ENCODE measurements at places on chromosomes 13 and 19.

- no peak for DNase-seq
Measured at GRCh38 chr13:76527041-76527440, 359.2 kb downstream of the KCTD12 start.

GRCh38 chr19:31331536-31331935 is 17.7 kb downstream of the TSHZ3 start:
- no peak for DNase-seq

GRCh38 chr19:38073841-38074685 is 150.0 kb downstream of the DPF1 start:
- DNase-seq, result no peak

DNA sequence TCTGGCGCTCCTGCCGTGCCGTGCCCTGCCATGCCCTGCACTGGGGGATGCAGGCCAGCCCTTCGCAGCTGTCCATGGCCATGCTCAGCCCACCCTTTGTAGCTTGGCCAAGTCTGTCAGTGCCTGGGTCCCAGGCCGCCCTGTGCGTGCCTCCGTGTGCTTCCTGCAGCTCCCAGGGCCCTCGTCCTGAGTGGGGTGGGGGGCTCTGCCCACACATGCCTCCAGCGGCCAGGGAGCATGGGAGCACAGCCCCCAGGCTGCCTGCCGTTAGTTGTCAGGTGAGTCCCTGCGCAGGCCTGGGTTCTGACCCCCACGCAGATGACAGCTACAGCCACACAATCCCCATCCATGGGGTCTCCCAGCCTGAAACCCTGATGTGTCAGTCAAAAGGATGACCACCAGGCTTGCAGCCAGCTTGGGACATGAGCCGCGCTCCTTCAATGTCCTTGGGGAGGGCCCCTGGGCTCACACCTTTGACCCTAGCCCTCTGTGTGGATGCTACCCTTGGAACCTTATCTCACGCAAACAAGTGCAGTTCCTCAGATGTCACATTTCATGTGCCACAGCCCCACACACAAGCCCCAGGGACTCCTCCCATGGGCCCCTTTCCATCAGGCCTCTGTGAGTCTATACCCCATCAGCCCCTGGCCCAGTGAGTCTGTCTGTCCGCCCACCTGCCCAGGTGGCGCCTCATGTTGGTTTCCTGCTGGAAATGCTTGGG is 24.5 kb downstream of the TMED1 start:
- DNase-seq, result no peak

DNA sequence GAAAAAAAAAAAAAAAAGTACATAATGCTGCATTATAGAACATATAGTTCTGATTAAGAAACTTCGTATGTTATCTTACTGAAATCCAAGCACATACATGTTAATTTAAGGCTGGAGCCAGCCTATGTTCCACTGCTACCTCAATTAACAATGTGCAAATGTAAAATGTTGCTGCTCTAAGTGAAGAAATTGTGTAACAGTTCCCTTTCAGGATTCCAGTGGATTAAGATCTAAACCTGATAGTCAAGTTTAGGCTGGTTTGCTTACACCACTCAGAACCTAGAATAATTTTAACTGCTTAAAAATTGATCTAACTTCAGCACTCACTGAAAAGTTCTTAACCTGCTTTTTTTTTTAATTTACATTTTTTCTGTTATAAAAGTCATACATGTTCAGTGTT is 4.2 kb downstream of the VPS36 start:
- no peak for DNase-seq

DNA sequence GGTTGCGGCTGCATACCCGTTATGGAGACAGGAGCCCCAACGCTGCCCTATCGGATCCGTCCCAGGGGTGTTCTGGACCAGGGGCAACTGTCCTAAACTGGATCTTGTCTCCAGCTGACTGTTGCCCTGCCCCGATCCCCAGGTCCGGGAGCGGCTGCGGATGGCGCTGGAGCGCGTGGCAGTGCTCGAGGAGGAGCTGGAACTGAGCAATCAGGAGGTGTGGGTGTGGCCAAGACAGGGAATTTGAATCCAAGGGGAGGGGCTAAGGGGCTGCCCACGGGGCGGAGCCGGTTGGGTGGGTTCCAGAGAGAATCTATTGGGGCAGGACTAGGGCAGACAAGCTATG is 9.9 kb downstream of the PPFIA3 start:
- DNase-seq, result no peak

DNA sequence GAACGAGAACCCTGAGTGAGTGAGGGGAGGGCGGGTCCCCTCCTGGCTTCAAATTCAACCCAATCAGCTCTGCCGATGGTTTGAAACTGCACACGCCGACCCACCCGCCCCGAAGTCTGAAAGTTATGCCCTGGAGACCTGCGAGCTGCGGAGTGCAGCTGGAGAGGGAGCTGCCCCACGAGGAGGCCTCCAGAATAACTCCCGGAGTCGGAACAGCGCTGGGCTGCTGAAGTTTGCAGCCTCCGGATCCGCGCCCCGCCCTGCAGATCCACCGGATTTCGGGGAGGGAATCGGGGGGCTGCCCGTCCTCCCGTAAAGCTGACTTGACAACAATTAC is 7.0 kb downstream of the POU4F1 start:
- DNase-seq, result no peak

DNA sequence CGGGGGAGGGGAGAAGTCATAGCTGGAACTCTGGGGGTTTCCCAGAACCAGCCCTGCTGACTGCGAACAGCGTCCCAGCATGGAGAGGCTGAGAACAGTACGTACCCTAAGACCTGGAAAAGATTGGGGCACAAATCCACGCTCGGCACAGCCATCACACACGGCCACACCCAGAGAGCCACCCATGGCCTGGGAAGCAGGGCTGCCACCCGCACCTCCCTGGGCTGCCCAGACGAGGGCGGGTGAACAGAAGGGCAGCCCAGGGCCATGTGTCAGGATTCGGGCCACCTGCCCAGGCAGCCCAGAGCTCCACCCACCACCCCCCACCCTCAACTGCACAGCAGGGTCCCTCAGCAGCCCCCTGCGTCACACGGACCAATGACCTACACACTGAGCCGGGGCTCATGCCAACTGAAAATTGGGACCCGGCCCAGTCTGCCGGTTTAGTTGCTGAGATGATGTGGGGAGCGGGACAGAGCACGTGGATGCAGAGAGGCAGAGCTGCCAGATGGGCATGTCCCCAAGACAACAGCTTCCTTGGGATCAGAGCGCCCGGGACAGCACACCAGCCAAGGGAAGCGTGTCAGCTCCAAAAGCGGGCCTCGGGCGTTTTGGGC is 8.5 kb downstream of the UBXN6 start:
- no peak for DNase-seq

DNA sequence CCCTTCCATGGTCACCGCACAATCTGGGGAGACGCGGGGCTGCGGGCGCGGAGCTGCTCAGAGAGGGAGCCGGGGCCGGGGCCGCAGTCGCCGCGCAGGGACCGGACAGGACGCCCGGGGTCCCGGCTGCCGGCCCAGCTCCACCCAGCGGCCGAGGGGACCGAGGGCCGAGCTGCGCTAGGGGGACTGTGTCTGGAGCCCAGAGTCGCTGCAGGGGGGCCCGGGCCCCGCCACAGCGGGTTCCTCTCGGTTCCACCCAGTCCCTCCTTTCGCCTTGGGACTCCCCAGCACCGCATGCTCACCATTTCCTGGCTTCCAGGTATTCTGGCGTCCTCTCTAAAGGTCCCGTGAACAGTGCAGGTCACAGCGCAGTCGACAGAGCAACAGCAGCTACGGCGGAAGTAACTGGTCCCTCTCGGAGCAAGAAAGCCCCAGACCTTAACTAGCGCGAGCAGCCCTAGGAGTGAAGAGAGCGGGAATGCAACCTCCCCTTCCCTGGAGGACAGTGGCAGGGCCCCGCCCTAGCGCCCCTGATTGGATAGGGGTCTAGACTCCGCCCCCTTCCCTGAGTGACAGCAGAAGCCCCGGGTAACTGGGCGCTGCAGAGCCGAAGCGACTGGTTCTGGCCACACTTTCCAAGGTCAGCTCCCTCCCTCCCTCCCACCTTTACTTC is at the start of gene ZNF878:
Gene ZNF878, minus strand, starts transcription at position 465 of the 673 bp plus-strand sequence. Its CDS starts 160 bp downstream, at position 305.
- peak; percentile 90 for DNase-seq

DNA sequence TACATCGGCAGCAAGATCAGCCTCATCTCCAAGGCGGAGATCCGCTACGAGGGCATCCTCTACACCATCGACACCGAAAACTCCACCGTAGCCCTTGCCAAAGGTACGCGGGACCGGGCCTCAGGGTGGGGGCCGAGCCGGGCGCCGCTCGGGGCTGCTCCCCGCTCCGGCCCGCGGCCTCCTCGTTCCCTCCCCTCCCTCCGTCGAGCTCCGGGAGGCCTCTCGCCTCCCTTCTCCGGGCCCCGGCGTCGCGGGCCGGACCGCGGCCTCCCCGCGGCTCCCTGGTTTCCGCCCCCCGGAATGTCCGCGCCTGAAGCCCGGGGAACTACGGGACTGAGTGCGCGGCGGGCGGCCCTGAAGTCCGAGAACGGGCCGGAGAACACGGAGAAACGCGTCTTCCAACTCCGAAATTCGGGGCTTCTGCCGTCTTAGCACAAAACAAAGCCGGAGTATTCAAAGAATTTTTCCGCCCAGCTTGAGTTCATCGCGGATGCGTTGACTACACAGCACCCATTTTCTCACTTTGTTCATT is 423 bp downstream of the LSM14A start:
- no peak for DNase-seq

DNA sequence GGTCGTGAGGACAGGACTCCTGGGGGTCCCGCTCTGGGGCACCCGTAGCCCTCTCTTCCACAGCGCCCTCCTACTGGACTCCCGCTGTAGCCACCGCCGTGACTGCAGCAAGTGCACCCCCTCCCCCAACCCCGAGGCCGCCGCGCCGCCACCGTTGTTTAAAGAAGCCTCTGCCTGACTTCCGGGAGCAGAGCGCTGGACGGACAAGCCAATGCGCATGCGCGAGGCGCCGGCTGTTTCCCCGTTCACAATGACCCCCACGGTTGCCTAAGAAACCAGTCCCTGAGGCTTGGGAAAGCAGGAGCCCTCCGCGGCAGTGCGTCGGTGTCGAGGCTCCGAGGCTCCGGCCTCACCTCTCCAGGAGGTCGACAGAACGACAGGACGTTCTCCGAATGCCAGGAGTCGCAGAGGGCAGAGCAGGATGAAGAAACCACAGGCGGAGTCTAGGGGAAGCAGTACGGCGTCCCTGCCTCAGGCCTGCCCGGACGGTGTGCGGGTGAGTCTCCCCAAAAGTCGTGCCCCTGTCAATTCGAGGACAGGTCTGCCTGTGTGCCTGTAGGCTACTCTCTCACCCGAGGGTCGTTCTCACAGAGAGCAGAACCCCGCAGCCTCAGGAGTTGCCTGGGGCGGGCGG is 70.5 kb upstream of the ZNF420 start:
- DNase-seq, result peak; percentile 68

DNA sequence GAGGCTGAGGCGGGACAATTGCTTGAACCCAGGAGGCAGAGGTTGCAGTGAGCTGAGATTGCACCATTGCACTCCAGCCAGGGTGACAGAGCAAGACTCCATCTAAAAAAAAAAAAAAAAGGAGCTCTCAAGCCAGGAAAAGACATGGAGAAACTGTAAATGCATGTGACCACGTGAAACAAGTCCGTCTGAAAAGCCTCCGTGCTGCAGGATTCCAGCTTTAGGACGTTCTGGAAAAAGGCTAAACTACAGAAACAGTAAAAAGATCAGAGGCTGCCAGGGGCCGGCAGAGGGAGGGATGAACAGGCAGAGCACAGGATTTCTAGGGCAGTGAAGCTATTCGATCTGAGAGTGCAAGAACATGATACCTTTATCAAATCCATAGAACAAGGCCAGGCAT is 40.7 kb upstream of the NDUFS7 start:
- no peak for DNase-seq

GRCh38 chr13:24747248-24748060 is 16.5 kb upstream of the RNF17 start:
- no peak for DNase-seq

DNA sequence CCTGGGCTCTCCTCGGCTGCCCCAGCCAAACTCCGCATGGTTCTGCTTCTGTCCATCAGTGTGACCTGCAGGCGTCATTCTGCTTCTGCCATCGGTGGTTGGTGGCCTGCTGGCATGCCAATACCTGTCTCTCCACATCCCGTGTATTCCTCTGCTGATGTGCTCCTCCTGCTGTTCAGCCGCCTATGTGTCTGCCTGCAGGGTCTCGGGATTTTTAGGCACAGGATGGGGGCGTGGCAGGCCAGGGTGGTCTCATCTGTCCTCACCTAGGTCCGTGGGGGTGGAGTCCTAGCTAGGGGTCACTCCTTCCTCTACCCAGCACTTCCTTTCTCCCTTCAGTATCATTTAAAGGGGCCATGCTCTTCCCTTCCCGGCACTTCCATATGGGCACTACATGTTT is 33.0 kb upstream of the SGCG start:
- DNase-seq, result no peak
